ENCODE measurements at places on chromosomes 16 and 17. TPM values are rescaled to one million over a fixed set of nuclear protein-coding genes. Genes with fewer than 3 reads are reported as not detected.

Gene MMP25
- total RNA-seq = 1.6 TPM

Gene CLDN6
- total RNA-seq = not detected

Gene KCNG4
- total RNA-seq = not detected

Gene DOC2B
- total RNA-seq = not detected

Gene PTX4
- not detected for total RNA-seq

Gene KRT27
- not detected for total RNA-seq

Gene MEOX1
- total RNA-seq = 15.3 TPM

Gene HSD17B1
- 0.91 TPM for total RNA-seq

DNA sequence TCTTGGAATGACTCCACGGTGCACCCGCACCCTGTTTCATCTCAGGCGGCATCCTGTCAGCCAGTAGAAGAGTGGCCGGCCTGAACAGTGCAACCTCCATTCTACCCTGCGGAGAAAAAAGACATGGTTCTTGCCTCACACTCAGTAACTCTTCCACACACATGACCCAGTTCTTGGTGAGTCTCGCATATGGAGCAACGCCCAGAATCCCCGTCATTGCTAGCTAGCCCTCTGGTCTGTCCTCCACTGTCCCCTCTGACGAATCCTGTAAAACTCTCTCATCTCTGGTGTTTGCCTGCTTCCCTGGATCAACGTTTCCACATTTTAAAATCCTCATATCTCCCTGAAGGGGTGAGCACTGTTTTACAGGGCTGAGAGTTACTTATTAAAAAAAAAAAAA is 4.2 kb upstream of the RDM1 start:
- no peak for DNase-seq

DNA sequence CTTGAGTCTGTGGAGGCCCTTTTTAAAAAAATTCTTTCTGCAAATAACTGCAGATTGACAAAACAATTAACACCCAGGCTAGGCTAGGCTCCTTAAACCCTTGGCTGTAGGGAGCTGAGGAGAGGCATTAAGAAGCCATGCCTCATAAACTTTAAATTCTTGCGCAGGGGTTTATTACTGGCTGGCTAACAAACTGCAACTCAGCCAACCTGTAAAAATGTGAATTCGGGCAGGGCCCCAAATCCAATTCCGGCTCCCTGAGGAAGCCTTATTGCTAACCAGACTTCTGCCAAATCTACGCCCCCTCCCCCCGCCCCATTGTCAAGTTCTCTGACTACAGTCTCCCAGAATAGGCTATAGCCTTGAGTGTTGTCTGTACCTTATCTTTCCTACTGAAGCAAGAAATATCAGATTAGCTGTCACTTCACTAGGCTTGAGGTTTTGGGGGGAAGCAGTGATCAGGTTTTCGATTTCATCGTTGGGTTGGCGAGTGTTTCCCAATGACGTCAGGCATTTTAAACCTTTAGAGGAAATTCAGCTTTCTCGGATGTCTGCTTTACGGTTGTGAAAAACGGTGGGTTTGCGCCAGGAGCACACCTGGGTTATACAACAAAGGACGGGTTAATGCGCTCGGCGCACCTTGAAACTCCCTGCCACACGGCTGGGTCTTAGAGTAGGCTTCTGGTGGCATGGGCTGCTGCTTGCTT is 2.0 kb downstream of the CDH3 start:
- no peak for DNase-seq

DNA sequence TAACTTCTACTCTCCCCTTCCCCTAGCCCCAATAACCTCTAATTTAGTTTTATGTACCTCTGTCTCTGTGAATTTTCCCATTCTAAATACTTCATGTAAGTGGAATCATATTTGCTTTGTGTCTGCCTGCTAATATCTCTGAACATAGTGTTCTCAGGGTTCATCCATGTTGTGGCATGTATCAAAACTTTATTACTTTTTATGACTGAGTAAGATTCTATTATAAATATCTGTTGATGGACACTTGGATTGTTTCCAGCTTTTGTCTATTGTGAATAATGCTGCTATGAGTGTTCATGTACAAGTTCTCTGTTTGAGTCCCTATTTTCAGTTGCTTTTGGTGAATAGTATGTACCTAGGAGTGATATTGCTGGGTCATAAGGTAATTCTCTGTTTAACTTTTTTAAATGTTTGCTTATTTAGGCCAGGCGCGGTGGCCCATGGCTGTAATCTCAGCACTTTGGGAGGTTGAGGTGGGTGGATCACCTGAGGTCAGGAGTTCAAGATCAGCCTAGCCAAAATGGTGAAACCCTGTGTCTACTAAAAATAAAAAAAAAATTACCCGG is 92.8 kb downstream of the CHD9 start:
- DNase-seq = no peak

- no peak for DNase-seq
These were observed 57.8 kb downstream of the LMF1 start for GRCh38 chr16:912684-913613.

DNA sequence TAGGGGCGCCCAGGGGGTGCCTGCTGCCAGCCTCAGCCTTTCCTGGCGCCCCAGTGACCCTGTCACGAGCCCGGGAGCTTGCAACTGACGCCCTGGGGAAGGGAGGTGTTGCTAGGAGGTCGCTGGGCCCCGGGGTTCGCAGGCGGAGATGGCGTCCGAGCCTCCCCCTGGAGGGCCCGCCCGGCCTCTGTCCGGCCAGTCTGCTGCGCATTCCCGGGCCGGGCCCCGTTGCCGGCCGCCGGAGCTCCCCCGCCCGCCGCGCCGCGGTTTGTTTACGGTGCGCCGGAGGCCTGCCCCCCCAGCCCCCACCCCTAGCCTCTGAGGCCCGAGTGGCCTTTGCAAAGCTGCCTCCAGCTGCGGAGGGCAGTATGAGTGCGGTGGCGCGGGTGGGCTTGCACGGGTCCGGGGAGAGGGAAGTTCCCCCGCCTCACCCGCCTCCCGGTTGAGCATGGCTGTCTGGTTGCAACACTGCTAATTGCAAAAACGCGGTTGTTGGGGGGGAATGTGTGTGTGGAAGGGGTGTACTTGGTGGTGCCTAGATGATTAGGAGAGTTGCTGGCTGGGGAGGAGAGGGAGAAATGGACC is 514 bp downstream of the THRA start:
- no peak for DNase-seq

DNA sequence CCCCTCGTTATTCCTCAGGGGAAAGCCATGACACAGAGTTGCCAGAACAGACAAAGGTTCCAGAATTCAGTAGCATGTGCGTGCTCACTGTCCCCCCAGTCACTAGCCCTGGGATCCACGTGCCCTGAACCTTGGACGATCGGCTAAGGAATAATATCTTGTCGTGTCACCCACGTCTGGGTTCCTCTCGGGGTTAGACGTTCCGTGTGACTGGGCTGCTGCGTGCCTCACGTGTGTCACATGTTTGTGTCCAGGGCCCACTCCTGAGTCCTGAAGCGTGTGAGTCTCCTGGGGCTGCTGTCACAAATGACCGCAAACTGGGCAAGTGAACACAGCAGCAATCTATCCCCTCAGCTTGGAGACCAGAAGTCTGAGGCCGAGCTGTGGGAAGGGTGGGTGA is 12.4 kb upstream of the ZNF469 start:
- no peak for DNase-seq

DNA sequence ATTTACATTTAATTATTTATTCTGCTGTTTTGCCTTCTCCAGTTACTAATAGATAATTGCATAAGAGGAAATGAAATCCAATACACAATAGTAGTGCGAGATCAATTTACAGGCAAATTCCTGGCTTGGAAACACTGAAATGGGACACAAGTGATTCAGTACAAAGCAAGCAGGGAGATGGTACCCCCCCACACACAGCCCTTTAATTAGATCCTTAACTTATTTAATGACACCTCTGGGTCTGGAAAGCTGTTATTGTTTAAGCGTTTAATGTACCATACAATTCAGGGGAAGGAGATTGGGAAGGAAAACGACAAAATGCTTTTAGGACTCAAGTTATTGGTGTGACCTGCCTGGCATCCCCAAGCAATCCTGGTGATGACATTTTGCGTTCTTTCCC is 318.2 kb downstream of the NPIPA8 start:
- no peak for DNase-seq

GRCh38 chr17:81254955-81255717 is 16.0 kb downstream of the NDUFAF8 start:
- DNase-seq = no peak

DNA sequence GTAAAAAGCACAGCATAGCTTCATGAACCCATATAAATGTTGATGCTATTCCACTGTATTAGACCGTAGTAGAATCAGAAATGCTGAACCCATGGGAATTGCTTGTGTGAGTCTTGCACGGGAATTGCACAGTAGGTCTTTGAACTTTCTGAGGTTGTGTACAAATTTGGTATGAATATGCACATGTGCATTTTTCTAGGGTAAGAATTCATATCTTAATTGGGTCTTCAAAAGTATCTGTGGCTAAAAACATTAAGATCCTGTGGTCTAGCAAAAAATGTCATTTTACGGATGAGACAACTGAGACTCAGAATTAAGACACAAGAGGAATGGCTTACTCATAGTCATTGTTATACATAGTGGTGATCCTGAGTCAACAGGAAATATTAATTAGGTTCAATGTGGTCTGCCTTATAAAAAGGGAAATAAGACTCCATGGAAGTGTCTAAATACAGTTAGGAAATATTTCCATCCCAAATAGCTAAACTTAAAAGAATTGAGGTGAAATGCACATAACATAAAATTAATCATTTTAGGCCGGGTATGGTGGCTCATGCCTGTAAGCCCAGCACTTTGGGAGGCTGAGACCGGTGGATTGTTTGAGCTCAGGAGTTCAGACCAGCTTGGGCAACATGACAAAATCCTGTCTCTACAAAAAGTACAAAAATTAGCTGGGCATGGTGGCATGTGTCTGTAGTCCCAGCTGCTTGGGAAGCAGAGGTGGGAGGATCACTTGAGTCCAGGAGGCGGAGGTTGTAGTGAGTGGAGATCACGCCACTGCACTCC is 22.8 kb downstream of the TAOK1 start:
- DNase-seq = no peak

DNA sequence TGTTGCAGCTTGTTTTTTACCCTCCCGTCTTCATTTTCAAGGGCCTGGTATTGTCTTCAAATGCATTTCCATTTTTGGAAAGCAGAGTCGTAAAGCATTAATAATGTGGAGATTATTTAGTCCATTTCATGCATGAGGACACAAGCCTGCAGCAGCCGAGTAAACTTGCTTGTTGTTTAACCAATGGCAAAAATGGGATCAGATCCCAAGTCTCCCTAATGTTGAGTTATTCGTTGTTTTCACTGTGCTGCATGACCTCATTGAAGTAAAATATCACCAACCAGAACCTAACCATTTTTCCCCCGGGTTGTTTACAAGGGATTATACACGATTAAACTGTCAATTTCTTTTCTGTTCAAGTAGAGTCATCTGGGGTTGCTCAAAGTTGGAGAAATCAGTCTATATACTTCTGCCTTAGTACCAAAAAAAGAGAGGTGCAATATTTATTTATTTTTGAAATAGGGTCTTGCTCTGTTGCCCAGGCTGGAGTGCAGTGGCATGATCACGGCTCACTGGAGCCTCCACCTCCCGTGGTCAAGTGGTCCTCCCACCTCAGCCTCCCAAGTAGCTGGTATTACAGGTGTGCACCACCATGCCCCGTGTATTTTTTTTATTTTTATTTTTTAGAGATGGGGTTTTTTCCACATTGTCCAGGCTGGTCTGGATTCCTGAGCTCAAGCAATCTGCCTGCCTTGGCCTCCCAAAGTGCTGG is 12.4 kb downstream of the AMZ2 start:
- DNase-seq = no peak

GRCh38 chr17:19268611-19269010 is 31.4 kb downstream of the EPN2 start:
- no peak for DNase-seq

DNA sequence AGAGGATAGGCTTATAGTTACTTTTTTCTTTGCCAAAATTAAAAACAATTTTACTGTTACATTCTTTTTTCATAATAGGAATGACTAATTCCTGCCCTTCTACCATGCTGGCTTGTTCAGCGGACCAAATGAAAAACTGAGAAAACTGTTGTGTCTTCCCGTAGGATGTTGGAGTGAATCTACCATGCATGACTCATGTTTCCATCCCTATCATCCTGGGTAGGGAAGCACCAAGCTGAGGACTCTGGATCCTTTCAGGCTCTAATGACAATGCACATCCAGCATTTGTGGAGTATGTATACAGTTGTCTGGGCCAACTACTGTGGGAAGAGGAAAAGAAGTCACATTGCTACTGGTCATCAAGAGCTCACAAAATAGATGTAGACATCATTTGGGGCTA is 41.1 kb upstream of the DHX8 start:
- DNase-seq = no peak

GRCh38 chr17:9115214-9116191 is 94.2 kb downstream of the NTN1 start:
- DNase-seq = no peak

- no peak for DNase-seq
These were observed 95.8 kb downstream of the TMEM132E start for GRCh38 chr17:34675143-34675542.

DNA sequence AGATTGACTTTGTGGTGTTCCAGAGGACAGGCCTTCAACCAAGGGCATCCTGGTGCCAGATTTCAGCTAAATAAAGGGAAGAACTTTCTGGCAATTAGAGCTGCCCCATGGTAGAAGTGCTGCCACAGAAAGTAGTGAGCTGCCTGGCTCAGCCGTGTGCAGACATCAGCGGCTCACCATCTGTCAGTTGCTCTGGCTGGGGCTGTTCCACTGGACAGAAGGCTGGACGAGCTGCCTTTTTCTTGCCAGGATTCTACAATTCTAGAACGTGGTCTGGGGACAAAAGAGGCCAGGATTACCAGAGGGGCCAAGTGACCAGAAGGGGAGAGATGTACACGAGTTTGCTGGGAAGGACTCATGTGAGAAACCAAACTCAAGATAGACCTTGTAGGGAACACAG is 107.0 kb upstream of the RPL38 start:
- DNase-seq = no peak

GRCh38 chr16:35532576-35532975 is 2073.2 kb downstream of the TP53TG3F start:
- no peak for DNase-seq

- DNase-seq = no peak
These were observed 60.5 kb downstream of the ADCY9 start for GRCh38 chr16:4055748-4056147.

GRCh38 chr17:12318571-12319266 is 298.0 kb downstream of the MAP2K4 start:
- DNase-seq = no peak

GRCh38 chr17:81277421-81277820 is 17.7 kb downstream of the SLC38A10 start:
- no peak for DNase-seq

GRCh38 chr16:6926341-6926740 is 406.3 kb upstream of the RBFOX1 start:
- DNase-seq = no peak

DNA sequence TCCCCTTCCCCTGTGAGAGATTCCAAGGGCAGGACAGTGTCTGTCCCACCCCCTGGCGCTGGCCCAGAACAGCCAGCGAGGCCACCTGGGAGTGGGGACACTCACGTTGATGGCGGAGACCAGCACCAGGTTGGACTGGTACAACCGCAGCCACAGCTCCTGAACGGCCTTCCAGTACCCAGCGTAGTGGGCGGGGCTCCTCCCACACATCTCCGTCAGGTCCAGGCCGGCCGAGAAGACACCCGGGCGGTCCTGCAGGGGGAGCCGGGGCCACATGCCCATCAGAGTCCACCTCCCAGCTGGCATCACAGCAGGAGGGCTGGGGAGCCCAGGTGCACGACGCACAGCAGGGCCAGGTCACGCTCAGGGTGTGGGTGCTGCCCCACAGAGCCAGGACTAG is 7.1 kb downstream of the ECI1 start:
- DNase-seq = no peak

Measured in CD4-positive, CD25-positive, alpha-beta regulatory T cell (primary cell).